Spinal cord (tissue), 10 donors: ENCODE measurements at places on chromosomes 1 and 21.

GRCh38 chr1:243526180-243526579 lies 270.3 kb downstream of the SDCCAG8 start:
- no peak for DNase-seq

- DNase-seq = no peak
Measured at GRCh38 chr1:33446590-33446989, 15.7 kb upstream of the PHC2 start.

GRCh38 chr21:37374027-37374426 lies 7.5 kb downstream of the DYRK1A start:
- no peak for DNase-seq

DNA sequence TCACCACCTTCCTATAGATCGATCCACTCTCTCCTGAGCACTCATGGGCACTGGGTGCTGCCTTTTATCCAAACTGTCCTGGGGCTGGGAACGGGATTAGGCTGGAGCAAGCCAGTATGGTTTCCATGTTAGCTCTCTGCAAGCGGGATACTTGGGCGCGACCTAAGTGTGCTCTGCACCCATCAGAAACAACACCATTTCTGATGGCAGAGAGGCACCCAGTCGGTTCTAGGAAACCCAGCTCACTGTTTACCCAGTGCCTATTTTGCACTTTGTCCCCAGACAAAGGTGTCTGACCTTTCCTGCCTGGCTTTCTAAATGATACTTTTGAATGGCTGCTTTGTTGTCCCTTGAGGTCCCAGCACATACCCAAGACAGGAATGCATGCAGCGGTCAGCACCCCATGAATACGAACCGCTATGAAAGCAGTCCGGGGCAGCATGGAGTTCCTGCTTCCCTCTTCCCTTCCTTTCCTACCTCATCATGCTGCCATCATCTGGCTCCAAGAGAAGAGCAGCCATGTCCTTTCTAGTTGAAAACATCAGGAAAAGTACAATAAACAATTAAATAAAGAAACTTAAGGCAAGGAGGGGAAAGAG lies 83.9 kb downstream of the TRABD2B start:
- no peak for DNase-seq

- DNase-seq = no peak
Measured at GRCh38 chr1:159554261-159554660, 18.5 kb upstream of the OR10J5 start.

GRCh38 chr1:30460661-30461060 lies 262.7 kb downstream of the MATN1 start:
- DNase-seq = no peak

GRCh38 chr1:32783851-32784250 lies 33.3 kb downstream of the YARS1 start:
- no peak for DNase-seq

- no peak for DNase-seq
Measured at GRCh38 chr1:20469406-20470076, 16.5 kb downstream of the CAMK2N1 start.

DNA sequence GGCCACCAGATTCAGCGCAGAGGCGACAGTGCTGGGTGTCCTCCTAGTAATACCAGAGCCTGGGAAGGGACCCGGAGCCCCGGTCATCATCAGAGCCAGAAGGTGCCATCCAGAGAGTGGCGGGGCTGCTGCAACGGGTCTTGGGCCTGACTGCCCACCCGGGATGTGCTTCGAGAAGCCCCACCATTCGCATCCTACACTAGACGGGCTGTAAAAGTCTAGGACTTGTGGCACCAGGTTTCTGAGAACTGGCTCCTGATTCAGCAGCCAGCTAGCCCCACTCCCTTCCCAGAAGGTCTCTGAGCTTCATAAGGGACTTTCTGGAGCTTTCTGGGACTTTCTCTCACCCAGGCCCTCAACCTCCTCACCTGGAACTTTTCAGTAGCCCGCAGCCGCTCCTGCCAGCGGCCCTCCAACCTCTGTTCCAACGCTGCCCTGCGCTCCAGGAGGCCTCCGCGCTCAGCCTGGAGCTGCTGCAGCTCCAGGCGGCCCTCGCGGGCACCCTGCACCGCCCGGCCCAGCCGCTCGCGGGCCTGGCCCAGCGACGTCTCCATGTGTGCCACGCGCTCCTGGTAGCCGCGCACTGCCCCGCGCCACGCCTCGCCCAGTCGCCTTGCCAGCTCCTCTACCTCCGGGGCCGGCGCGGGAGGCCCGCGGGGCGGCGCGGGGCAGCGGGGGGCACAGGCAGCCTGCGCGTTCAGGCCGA lies 940 bp downstream of the NES start:
- no peak for DNase-seq

GRCh38 chr1:25811384-25812082 lies 8.2 kb upstream of the MTFR1L start:
- DNase-seq = no peak

DNA sequence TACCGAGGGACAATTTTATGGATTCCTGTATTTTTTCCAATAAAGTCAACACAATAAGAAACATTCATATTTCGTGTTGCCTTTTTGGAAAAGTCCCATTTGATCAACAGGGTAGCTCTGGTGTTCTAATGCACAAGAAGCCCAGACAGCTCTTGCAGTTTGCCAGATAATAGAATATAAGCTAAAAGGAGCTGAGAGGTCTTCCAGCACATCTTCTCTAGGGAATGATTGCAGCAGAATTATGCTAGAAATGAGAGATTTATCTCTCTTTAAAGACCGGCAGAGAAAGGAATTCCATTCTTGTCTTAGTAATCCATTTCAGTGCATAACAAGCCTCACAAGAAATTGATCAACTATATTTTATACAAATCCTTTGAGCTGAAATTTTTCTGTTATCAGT lies 25.0 kb upstream of the DDX59 start:
- DNase-seq = no peak

DNA sequence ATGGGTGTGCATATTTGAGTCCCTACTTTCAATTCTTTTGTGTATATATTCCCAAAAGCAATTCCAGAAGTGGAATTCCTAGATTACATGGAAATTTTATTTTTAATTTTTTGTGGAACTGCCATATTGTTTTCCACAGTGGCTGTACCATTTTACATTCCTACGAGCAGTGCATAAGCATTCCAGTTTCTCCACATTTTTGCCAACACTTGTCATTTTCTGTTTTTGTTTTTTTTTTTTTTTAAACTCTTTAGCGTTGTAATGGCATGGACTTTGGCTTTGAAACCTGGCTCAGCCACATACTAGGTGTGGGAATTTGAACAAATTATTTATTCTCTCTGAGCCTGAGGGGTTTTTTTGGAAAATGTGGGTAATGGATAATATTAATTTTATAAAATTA lies 214.5 kb upstream of the UBE2U start:
- no peak for DNase-seq

GRCh38 chr1:214022229-214022791 lies 34.5 kb downstream of the PROX1 start:
- no peak for DNase-seq

GRCh38 chr1:157069601-157070000 lies 24.1 kb upstream of the ARHGEF11 start:
- no peak for DNase-seq

- DNase-seq = peak; percentile 54
Measured at GRCh38 chr1:68217618-68218017, 14.7 kb downstream of the WLS start.

- DNase-seq = no peak
Measured at GRCh38 chr1:155104605-155105534, 22.8 kb upstream of the EFNA1 start.

- no peak for DNase-seq
Measured at GRCh38 chr1:72462186-72462905, 180.0 kb upstream of the NEGR1 start.

DNA sequence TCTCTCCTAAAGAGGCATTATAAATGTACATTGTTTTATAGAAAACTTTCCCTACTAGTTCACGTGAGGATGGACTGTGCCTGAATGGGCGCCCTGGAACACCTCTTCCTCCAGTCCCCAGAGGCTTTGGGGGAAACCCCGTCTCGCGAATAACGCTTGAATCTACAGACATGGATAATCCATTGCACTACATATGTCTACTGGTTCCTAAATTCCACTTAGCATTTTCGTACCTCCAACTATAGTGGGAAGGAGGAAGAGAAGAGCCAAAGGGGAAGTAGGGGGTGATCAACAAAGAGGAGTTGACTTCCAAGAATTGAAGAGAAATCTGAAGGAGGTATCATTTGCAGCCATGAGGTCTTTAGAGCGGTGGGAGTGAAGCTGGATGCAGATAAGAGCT lies 11.1 kb downstream of the BARHL2 start:
- peak; percentile 5 for DNase-seq

DNA sequence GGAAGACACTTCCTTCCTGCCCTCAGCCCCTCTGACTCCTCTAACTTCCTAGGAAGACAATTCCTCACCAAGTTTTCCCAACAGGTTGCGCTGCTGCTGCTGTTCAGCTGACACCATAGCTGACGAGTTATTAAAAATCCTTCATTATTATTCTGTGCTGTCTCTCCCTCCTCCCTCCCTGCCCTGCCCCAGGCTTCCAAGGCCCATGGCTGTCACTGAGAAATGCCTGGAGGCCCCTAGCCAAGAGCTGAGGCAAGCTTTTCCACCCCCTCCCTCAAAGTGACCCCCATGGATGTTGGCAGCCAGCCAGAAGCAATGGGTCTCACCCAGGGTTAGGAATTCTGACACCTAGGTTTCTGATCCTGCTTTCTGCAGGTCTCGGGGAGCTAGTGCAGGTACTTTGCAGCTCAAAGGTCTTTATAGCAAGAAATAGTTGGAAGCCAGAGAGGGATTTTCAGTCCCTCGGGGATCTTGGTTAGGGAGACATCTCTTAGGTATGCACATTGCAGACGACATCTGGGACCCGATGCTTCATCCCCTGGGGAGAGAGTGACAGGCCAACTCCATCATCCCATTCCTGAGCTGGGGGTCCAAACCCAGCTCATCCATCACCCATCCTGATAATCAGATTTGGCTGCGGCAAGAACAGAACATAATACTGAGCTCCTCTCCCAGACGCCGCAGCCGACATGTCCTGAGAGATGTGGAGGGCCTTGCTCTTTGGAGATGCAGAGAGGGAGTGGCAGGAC lies 65.0 kb downstream of the KIRREL1 start:
- DNase-seq = no peak

DNA sequence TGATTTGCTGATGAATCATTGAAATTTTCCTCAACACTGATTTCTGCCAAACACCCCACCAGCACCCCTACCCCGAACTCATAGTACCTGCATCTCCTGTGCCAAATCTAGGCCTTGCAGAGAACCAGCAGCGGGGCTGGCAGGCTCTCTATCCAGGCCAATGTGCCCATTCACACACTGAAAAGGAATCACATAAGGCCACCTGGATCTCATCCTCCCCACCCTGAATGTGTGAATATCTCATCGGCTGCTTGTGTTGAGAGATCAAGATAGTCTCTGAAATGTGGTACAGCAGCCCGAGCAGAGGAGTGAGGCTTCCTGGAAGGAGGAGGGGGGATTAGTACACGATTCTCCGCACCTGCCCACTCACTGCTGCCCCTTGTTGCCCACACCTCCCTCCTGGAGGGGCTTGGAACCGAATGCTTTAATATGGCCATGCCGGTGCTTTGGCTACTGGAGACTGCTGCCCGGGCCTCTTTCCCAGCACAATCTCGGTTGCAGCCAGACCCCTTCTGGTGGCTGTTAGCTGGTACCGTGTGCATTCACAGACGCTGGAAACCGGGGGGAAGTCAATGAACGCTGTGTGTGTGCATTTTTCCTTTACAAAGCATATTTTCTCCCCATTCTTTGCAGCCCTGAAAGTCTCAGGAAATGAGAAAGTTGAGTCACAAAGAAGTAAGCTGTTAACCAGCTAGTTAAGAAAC lies 619.5 kb downstream of the MATN1 start:
- no peak for DNase-seq

- no peak for DNase-seq
Measured at GRCh38 chr1:101167891-101168290, 68.9 kb upstream of the S1PR1 start.

DNA sequence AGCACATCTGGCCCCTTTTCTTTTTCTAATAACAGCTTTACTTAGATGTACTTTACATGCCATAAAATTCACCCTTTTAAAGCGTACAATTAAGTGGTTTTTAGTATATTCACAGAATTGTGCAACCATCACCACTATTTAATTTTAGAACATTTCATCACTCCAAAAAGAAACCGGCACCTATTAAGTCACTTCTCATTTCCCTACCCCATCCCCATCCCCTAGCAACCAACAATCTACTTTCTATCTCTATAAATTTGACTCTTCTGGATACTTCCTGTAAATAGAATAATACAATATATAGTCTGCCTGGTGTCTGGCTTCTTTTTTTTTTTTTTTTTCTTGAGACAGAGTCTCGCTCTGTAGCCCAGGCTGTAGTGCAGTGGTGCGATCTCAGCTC lies 59.5 kb upstream of the ENAH start:
- DNase-seq = no peak

DNA sequence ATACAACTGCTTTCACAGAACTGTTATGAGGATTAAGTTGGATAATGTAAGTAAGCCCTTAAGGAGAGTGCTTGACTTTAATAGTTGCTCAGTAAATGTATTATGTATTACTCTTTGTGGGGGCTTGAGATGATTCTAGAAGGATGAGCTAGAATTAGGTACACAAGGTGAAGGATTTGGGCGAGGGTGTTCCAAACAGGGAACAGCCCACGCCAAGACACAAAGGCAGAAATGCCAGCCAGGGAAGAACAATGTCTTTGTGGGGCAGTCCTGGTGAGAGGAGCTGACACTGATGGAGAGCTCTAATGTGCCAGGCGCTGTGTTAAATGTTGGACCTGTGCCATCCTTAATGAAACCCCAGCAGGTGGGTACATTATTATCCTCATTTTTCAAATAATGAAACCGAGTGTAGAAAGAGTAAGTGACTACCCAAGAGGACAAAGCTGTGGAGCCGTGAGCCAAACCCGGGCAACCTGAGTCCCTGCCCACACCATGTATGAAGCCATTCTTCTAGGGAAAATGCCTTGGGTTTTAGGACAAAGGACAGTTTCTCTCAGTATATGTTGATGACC lies 362.4 kb downstream of the HHAT start:
- DNase-seq = no peak

- DNase-seq = no peak
Measured at GRCh38 chr1:54808443-54809207, 7.5 kb upstream of the TTC22 start.

GRCh38 chr1:45051005-45051772 lies 39.1 kb downstream of the UROD start:
- no peak for DNase-seq

DNA sequence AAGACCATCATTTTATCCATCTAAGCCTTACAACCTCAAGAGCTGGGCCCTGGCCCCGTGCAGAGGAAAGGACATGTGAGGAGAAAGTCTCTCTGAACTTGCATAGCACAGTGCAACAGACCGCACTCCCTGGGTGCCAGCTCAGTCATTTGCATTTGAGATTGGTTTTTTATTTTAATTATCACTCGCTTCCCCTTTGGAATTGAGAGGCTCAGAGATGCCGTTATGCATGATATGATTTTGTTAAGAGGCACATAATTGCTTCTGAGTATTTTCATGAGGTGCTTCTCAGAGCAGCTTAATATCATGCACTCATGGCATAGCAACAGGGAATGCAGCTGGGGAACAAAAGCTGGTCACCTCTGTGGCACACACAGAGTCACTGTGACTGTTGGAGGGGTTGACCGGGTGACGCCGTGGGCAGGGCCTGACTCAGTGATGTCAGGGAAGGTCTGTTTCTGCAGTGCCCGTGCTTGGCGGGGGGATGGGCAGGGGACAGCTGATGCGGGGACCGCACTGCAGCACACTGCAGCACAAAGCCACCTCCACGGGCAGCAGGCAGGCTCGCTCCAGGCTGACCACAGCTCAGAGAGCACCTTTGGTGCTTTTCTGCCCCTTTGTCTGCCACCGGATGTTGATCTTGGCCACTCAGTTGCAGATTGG lies 43.2 kb upstream of the VAMP3 start:
- DNase-seq = peak; percentile 53
